HFFc6 (cell line): ENCODE measurements at places on chromosomes 2 and 18.

DNA sequence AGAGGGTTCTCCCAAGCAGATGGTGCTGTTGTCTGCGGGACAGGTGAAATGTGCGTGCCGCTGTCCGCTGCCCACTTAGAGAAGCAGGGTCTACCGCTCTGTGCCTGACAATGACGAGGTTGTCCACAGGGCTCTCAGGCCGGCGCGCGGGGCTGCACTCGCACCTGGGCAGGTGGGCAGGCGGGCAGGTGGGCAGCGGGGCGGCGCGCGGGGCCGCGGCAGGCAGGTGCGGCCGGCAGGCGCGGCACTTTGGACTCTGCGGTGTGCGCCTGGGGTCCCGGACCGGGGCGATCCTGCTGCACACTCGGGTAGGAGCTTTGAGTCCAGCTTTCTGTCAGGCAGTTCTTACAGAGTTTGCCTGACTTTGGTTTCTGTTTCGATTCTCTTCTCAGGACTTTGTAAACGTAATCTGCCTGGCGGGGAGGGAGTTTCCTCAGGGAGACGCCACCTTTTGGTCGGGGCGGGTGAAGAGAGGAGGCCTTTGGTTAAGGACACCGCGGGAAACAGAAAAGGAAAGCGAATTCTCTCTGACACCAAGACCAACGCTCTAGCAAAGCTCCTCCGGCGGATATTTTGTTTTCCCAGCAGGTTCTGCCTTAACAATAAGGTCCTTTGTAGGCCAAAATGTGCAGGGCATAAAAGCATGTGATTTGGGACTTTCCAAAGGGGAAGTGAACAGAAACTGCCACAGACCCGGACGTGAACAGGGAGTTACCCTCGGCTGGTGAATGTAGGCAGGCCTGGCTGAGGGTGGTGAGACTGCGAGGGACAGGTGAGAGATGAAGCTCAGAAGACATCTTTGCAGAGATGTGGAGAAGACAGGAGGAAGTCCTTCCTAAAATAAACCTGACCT lies at the start of gene IFIH1:
IFIH1 (minus strand) TSS at position 357 of the 853 bp plus-strand sequence. CDS start 377 bp downstream, outside the sequence.
- DNase-seq: peak; percentile 76

DNA sequence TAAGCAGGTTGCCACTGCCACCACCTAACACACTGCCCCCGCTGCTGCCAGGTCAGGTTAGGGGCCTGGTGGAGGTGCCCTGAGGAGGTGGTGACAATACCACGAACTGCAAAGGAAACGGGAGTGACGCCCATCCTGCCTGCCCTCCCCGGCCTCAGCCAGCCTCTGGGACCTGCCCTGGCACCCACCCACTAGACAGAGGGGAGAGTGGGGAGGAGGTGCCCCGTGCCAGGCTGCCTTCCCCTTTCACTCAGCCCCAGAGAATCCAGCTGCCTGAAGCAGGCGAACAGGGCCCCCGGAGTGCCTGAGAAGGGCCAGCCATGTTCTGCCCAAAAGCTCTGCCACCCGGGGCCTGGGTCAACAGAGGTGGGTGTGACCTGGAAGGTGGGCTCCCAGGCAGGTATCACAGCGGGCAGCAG lies 44.5 kb upstream of the FOSL2 start:
- no peak for DNase-seq

GRCh38 chr18:59466980-59467379 lies 107.9 kb upstream of the LMAN1 start:
- DNase-seq: no peak

GRCh38 chr2:86193901-86194567 lies 1.2 kb downstream of the IMMT start:
- no peak for DNase-seq

DNA sequence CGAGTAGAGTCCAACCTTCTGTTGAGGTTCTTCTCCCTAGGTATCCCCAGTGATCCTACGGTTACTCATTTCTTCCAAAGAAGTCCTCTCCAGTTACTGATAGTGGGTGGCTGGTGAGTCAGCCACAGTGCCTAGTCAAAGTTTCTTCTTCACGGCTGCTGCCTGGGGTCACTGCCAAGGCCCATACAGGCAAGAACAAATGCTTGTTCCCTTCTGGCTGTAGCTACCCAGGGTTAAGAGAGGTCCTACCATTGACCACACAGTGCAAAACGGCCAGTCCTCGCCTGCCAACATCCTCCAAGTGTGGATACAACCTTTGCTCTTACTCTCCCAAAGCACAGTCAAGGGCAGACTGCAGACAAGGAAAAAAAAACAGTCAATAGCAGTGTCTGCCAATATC lies 2.9 kb upstream of the PTPN4 start:
- peak; percentile 68 for DNase-seq

DNA sequence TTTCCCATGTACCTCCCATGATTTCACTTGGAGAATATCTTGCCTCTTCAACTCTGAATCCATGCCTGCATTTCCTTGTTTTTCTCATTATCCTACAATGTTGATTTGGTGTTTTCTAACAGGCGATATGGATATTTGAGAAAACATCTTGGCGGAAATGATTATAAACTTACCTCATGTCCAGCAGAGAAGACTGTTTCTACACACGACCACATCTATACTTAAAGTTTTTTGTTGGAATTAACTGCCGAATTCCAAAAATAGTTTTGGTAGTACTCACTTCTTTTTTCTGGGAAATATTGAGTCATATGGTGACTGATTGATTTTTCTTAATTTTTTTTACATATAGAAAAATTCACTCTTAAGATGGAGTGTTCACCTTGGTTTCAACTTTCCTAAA lies 41.4 kb upstream of the TMEFF2 start:
- DNase-seq: peak; percentile 7

GRCh38 chr2:21860907-21861306 lies 737.1 kb downstream of the TDRD15 start:
- DNase-seq: no peak

DNA sequence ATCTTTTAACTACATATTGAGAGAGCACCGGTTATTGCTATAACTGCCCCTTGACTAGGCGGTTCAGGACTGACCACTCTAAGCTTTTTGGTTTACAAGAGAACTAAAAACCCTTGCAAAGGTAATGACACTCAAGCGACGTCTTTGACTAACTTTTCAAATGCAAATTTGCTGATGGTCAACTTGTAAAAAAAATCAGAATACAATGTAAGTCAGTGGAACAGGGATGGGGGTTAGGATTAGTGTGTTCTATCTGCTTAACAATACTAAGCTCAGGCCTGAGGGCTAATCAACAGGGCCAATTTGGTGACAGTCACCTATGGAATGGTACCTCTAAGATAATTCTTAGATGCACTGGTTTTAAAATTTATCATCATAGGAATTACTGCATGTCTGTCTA lies 57.1 kb downstream of the ZAP70 start:
- DNase-seq: no peak

- DNase-seq: no peak
Observed at GRCh38 chr18:48659188-48660009, 120.6 kb downstream of the CTIF start.

DNA sequence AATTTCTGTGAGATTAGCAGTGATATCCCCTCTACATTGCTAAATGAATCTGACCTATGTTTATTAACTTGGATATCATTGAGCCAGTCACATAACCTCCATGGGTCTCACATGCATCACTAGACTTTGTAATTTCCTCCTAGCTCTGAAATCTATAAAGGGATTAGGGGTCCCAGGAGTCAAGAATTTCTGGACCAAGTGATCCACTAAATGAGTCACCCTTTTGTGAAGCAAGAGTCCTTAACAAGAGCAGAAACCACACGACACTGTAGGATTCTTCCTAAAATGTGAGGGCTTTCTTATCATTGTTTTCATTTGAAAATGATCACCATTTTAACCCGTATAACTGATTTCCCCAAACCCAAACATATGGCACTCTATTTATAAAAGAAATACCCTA lies 90.3 kb downstream of the DHRS9 start:
- no peak for DNase-seq

GRCh38 chr2:18545384-18545783 lies 15.1 kb downstream of the RDH14 start:
- DNase-seq: peak; percentile 80

DNA sequence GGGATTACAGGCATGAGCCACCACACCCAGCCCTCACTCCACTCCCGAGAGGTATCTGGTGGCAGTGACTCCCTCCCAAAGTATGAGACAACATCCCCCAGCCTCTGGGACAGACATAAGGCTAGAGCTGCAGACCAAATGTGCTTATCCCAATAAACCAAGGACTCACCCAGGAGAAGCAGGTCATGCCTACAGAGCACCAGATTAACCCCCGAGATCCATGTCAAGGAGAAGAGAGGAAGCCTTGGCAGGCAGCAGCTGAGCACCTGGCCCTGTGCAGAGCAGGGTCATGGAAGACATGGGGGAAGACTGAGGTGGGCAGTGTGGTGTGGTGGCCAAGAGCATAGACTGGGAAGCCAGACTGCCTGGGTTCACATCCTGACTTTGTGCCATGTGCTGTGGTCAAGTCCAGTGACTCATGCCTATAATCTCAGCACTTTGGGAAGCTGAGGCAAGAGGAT lies 7.2 kb downstream of the RAB11FIP5 start:
- no peak for DNase-seq

GRCh38 chr2:53622141-53622540 lies 145.5 kb upstream of the CHAC2 start:
- no peak for DNase-seq

DNA sequence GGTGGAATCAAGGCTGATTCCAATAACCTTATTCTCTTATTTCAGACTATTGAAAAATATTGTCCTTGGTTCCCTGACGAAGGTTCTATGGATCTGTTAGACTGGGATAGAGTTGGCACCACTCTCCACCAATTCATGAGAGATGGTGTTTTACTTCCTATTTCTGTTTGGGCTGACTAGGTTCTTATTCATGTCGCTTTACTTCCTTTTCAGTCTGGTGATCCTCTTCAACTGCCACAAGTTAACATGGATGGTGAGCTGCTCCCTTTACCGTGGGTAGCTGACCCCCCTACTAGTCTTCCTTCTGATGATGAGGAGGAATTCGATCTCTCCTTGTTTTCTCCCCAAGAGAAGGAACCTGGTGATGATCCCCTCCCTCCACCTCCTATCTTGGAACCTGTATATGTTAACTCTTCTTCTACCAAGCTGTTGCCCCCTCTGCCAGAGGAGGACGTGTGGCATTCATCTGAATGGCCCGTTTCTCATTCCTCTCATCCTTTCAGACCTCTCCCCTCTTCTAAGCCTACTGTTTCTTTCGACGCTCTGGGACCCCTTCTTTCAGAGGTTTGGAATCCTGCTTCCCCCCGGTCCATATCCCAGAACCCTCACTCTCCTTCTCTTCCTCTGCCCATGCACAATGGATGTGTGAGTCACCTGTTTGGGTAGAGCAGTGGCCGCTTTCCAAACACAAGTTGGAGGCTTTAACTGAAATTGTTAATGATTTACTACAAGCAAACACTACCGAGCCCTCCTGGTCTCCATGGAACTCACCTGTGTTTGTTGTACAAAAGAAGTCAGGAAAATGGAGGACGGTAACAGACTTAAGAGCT lies 13.5 kb upstream of the CNOT11 start:
- DNase-seq: no peak

DNA sequence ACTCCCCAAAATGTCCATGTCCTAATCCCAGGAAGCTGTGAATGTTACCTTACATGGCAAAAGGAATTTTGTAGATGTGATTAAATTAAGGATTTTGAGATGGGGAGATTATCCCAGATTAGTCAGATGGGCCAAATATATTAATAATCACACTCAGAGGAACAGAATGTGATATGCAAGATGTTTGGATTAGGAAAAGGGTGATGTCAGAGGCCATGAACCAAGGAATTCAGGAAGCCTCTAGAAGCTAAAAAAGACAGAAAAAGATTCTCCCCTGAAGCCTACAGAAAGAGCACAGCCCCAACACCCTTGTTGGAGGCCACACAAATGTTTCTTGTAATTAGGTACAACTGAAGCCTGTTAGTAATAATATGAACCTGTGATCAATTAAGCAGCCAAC lies 13.1 kb downstream of the TMEM131 start:
- DNase-seq: no peak

DNA sequence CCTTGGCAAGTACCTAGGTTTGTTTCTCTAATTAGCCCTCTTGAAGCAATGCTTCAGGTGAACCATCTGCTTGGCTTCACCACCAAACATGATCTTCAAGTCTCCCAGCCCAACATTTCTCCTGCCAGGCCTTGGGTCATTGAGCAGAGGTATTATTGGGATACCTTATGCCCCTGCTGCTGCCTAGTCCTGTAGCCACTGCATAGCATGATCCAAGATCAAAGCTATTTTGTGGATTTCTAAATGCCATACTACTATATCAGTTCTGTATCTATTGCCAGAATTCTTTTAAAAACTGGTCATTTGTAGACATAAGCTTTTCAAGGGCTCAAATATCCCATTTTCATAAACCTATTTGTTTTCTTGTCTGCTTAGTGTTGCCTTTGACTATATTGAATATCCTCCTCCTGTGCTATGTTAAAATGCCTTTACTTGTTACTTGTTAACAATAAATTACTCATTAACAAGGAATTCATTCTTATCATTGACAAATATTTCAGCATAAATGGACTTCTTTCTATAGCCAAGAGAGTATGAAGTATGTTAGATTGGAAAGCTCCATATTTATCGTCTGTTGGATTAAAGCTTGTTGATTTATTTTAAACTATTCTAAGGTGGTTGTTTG lies 204.5 kb upstream of the RBBP8 start:
- no peak for DNase-seq

DNA sequence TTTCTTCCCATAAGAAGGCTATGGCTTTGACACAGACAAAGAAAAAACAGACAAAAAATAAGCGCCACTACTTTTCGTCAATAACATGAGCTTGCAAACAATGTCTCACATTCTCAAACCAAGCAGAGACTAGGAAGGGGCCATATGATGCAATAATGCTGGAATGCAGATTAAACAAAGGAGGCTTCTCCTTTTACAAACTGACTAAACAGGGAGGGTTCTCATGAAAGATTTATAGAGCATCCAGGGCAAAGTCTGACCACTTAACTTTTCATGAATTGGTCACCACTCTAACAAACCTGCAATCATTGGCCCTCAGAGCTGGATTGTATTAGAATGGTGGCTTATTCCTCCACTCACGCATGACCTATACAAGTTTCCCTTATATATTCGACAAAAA lies 663.3 kb upstream of the CHAC2 start:
- peak; percentile 6 for DNase-seq

- DNase-seq: no peak
Observed at GRCh38 chr2:218780851-218781690, 876 bp upstream of the CYP27A1 start.

DNA sequence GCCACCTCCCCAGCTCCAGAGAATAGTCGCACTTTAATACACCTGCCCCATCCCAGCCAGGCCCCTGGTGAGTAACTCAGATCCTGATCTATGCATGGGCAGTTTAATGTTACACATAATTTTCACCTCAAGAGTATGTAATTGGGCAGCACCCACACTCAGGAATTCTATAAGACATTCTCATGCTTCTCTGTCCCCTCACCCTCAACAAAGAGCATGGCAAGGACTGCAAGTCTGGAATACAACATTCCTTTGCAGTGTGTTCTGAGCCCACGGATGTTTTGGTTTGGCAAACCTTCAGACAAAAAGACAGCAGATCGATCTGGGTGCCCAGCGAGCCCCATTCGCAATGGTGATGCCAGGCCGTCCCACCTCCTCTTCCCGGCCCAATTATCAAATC lies 4.9 kb upstream of the SLC14A1 start:
- no peak for DNase-seq

GRCh38 chr2:28135324-28135723 lies 244.8 kb downstream of the BABAM2 start:
- no peak for DNase-seq

GRCh38 chr2:6523476-6523875 lies 342.2 kb downstream of the CMPK2 start:
- DNase-seq: no peak
